ENCODE measurements at places on chromosomes 7 and 10.

- no peak for DNase-seq
Measured at GRCh38 chr10:102802920-102803534, 34.2 kb downstream of the CYP17A1 start.

DNA sequence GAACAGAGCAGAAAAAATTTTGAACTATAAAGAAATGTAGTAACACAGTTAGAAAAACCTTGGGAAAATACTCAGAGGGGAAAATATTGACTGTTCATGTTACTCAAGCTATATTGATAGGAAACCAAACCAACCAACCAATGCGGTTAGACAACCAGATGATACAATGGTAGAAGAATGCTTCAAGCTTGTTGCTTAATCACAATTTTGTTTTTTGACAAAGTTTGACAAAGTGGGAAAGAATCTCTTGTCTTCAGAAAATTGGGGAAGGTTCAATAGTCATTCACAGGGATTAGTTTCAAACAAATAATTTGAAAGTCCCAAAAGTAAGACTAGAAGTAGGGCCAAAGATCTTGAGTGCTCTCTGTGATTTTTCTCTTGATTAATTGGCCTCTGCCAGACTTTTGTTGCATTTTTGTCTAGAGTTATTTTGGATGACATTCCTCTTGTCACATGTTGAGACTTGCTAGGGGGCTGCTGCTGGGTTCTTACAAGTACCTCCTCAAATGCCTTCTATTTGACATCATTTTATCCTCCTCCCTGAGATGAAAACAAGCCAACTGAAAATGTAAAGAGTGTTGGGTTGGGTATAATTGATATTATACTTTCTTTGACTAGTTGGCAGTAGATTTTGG, 233.1 kb upstream of the PHYHIPL start:
- no peak for DNase-seq

- no peak for DNase-seq
Measured at GRCh38 chr10:75779276-75779675, 347.9 kb downstream of the LRMDA start.

- DNase-seq: no peak
Measured at GRCh38 chr7:28705350-28705749, 252.8 kb downstream of the TRIL start.

GRCh38 chr7:101486433-101487104, 123.9 kb downstream of the COL26A1 start:
- no peak for DNase-seq

- DNase-seq: no peak
Measured at GRCh38 chr10:52066383-52066782, 247.7 kb upstream of the DKK1 start.

DNA sequence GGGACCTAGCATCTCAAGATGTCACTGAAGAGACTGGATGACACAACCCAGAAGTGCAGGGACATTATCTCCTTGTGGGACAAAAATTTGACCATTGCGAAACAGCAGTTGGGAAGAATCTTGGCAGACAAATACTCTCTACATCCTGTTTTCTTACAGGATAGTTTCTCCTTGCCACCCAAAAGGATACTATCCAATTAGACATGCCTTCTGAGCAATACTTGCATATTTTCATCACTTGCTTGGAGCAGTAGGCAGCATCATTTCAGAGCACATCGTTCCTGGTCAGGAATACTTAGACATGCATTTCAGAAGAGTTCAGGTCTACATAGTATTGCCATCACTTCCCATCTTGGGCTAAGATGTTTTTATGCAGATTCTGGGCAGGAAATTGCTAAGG, 56.8 kb downstream of the FAS start:
- DNase-seq: no peak

DNA sequence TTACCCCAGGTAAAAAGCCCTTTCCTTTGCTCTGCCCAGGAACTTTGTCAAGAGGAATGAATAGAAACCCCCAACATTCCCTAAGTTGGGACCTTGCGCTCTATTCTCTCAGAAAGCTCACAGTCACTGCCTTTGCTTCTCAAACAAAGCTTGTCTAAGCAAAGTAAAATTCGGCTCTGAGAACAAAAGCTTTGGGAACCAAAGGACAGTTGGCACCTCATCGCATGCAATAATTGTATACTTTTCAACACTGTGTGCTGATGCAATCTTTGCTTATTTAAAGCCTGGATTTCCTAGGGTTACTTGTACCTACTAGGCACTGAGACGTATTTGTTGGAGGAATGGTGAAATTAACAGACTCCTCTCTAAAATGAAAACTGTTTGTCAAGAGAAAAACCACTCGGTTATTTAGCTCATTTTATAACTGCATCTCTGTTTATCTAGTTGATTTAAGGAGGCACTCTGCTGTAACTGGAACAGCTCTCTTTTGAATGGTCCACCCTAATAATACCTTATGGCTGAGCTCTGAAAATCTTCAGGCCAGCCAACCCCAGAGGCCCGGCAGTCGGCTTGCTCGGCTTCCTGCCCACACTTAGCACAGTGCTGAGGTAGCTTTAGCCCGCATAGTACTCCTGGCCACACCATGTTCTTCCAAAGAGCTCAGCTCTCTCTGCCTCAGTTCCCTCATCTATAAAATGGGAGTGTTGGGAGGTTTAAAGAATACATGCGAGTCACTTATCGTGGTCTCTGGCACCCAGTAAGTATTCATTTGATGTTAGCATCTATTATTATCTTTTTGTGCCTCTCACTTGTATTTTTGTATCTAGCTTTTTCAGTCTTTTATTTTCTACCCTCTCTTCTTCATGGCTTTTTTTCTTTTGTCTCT, 80.2 kb upstream of the PRR15 start:
- no peak for DNase-seq

DNA sequence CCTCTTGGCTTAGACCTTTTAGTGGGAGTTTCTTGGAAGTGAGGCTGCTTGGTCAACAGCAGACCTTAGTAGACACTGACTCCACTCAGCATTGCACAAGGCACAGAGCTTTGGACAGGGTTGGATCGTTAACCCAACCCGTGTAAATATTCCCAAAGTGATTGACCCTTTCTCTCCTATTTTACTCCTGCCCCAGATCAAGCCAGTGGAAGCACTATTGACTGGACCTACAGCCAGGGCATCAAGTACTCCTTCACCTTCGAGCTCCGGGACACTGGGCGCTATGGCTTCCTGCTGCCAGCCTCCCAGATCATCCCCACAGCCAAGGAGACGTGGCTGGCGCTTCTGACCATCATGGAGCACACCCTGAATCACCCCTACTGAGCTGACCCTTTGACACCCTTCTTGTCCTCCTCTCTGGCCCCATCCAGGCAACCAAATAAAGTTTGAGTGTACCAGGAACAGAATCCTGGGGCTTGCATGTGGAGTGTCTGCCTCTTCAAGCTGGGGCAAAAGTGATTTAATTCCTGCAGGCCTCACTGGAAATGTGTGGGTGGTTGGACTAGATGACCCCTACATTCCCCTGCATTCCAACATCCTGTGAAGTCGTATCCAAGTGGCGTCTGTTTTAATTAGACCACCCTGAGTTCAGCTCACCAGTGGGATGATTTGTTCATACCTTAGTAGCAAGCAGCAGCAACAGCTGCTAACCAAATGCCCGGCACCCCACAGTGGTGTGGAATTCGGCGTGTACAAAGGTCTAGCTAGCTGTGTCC, 7.5 kb downstream of the CPA1 start:
- DNase-seq: no peak

DNA sequence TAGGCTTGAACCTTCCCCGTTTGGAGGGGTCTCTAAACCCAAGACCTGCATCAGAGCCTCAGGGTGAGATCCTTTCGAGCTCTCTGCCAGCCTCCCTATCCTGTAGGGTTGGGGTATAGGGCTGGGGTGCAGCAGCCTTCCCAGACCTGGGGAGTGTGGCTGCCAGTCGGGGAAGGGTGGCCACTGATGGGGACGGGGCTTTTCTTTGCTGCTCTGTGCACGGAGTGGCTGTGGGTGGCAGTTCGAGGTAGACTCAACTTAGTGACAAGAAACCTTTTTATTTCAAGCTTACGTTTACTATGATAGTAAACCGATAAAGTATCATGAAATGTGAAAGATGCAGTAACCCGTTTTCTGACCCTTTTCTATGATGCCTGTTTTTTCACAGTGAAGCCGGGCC, 13.0 kb downstream of the ZNF316 start:
- DNase-seq: no peak

GRCh38 chr7:43750016-43750887, 8.2 kb upstream of the BLVRA start:
- no peak for DNase-seq

DNA sequence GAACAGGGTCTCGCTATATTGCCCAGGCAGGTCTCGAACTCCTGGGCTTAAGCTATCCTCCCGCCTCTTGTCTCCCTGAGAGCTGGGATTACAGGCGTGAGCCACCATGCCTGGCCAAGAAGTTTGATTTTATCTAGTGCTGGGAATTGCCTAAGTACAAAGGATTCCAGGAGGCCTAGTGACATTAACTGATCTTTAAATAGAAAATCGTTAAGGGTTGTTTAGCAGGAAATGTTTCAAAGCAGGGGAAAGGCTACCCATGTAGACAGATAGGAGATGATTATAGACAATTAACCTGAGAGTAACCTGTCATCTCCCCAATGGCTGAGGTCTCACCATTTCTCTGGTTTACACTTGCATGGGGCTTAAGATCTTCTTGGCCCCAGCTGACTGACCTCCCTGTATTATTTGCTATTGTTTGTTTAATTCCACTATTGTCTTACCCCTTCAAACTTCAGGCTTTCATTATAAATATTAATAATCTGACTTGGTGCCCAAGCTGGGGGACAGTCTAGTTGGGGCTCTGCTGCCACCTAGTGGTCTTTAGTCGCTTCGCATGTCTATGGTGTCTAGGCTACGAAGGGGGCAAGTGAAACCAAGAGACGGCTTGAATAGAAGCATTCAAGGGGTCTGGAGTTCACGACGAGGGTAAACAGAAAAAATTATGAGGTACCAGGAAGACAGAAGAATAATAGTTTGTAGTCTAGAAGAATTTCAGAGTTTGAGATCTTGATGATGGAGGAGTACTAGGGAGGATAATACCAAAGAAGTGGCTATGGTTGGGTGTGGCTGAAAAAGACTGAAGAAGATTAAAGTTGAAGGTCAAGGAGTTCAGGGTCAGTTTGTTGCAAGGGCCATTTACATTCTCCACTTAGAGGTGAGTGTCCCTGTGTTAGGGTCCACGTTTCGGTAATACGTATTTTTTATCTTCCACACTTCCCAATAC, 40.4 kb upstream of the BPGM start:
- peak; percentile 76 for DNase-seq

- no peak for DNase-seq
Measured at GRCh38 chr7:81187753-81188152, 268.9 kb upstream of the SEMA3C start.

DNA sequence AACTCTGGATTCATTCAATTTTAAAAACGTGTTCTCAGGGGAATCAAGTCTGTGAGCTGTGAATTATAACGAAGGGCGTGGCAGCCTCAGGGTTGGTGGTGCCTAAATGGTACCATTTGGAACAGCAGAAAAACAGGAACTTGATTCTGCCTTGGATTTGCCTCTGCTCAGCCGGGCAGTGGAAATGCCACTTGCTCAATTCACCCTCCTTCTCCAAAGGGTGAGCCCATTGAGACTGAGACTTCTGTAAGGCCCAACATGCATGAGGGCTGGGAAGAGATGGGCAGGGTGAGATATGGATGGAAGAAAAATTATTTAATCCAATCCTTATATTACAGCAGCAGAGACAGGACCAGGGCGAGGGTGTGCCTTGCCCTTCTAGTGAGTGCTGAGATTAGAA, 107.1 kb upstream of the HABP2 start:
- no peak for DNase-seq

- DNase-seq: no peak
Measured at GRCh38 chr7:158840604-158841003, 11.3 kb upstream of the ESYT2 start.

GRCh38 chr7:141439164-141439563, 112.0 kb upstream of the AGK start:
- DNase-seq: no peak

GRCh38 chr10:92845921-92846320, 2.4 kb upstream of the EXOC6 start:
- no peak for DNase-seq

DNA sequence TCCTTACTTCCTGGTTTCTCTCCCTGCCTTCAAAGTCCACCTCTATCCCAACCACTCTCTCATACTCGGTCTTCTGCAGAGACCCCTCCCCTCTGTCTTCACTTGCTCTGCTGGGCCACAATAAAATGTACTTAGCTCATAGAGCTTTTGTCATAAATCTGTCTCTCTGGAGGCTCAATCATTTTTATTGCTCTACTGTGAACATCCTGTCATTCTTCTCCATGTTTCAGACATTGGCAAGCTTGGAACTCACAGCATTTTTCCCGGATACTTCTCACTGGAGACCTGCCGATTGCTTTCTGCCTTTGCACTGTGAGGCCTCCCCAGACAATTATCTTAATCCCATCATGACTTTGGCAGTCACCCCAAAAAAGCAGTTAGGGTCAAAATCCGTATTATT, 192.3 kb upstream of the ZMIZ1 start:
- DNase-seq: no peak

DNA sequence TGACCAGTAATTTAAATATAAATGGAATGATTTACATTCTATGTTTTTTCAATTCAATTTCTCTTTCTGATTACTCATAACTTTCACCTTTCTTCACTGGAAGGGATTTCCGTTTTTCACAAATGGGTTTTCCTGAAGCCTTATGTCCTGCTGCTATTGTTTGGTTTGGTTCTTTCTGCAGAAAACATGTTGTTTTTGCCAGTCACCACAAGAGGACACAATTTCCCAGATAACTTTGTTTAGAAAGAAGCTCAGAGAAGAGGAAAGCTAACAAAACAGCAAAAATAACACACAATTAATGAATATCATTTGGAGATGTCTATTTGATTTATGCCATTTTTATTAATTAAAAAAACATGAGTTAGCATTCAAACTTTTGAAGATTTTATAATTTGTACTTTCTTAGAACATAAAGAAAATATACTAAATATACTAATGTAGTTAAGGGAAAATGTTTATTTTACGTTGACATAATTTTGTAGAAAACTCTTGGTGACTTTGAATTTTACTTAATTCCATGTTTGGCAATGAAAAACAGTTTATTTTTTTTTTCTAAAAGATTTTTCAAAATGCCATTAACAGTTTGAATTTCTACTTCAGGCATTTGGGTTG, 4.6 kb upstream of the TWIST1 start:
- peak; percentile 86 for DNase-seq

Data from NCI-H1092 treated with DMSO at 0.1 percent for 48 hours (cell line).